Activated naive CD8-positive, alpha-beta T cell treated with anti-CD3 and anti-CD28 coated beads, Interleukin-2, amount 10 ng/mL, durations not matched to agents 7 days and 5 days (primary cell): ENCODE measurements at places on chromosomes 6 and 20.

DNA sequence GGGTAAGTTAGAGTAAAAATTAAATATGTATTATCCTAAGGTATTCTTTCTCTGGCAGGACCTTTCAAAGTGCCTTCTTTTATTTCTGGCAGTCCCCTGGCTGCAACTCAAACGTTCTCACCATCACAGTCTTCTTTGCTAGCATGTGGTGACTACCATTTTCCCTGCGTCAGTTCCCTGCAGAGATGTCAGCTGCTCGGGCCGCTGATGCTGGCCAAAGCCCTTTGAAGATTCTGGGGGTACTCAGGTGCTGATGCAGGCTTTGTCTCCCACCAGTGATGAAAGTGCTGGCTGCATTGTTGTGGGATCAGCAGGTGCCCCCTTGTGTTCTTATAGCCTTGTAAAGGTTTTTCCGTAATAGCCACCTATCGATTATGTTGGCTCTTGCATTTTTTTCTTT is 140.1 kb downstream of the BTBD3 start:
- no peak for DNase-seq

DNA sequence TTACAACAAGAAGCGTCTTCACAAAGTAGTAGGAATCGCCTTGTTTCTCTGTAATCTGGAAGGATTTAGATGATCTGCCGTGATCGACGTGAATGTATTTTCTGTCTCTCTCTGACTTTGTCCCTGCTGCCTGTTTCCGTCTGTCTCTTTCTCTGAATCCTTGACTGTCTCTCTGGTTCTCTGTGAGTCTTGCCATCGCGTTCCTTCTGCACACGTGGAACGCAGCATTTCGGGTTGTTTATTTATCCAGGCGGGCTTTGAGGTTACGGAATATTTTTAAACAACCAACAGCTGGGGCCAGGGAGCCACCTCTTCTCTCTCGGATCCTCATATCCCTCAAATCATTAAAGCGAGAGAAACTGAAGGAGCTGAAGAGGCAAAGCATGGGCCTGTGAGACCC is 215.9 kb downstream of the ZDHHC14 start:
- no peak for DNase-seq

DNA sequence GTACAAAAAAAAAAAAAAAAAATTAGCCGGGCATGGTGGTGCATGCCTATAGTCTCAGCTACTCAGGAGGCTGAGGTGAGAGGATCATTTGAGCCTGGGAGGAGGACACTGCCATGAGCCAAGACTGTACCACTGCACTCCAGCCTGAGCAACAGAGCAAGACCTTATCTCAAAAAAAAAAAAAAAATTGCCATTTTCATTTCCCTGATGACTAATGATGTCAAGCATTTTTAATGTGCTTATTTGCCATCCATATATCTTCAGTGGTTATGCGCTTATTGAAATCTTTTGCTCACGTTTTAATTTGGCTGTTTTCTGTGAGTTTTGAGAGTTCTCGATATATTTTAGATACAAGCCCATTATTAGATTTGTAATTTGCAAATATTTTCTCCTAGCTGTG is 46.7 kb downstream of the PFDN4 start:
- no peak for DNase-seq

DNA sequence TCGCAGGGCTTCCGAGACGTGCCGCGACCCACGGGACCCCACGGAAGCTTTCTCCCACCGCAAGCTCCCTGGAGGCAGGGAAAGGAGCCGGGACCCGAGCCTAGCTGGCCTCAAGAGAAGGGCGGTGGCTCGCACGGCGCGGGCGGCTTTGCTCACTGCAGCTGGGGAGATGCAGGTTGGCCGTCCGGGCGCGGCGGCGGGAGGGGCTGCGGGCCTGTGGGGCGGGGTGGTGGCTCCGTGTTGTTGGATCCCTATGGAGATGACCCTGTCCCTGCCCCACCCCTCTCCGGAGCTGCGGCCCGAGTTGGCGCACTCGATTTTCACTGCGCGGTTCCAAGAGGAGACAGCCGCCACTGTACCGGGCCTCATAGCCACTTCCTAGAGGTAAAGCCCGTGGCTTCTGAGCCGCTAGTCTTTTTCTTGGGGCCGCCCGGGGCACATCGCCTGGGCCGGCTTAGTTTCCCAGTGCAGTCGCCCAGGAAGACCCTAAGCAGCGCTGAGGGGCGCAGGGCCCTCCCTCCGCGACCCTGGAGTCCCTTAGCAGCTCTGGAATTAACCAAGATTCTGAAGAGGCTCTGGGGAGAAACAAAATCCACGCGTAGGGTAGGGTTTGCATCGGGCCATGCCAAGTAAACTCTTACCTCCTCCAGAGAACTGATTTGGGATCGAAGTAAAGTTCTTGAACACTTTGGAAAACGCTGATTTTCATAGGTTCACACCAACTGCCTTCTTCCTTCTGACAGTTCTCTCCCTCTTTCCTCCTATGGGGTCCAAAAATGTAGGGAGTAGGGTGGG is at the start of gene ECT2L:
ECT2L (plus strand) TSS at position 279 of the 795 bp plus-strand sequence. CDS start 17,188 bp downstream, outside the sequence.
- DNase-seq = peak; percentile 35

- no peak for DNase-seq
Measured at GRCh38 chr20:49138431-49138830, 49.7 kb downstream of the STAU1 start.

DNA sequence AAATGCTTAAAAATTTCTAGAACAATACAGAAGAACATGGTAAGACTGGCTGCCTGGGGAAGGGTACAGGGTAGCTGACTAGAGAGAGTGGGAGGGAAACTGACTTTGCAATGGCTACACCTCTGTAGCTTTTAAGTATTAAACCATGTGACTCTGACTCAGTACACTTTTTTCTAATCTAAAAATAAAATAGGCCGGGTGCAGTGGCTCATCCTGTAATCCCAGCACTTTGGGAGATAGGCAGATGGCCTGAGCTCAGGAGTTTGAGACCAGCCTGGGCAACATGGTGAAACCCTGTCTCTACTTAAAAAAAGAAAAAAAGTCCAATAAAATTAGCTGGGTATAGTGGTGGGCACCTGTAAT is 18.5 kb downstream of the ATP9A start:
- DNase-seq = no peak

GRCh38 chr6:135692426-135692825 is 159.1 kb upstream of the PDE7B start:
- no peak for DNase-seq

DNA sequence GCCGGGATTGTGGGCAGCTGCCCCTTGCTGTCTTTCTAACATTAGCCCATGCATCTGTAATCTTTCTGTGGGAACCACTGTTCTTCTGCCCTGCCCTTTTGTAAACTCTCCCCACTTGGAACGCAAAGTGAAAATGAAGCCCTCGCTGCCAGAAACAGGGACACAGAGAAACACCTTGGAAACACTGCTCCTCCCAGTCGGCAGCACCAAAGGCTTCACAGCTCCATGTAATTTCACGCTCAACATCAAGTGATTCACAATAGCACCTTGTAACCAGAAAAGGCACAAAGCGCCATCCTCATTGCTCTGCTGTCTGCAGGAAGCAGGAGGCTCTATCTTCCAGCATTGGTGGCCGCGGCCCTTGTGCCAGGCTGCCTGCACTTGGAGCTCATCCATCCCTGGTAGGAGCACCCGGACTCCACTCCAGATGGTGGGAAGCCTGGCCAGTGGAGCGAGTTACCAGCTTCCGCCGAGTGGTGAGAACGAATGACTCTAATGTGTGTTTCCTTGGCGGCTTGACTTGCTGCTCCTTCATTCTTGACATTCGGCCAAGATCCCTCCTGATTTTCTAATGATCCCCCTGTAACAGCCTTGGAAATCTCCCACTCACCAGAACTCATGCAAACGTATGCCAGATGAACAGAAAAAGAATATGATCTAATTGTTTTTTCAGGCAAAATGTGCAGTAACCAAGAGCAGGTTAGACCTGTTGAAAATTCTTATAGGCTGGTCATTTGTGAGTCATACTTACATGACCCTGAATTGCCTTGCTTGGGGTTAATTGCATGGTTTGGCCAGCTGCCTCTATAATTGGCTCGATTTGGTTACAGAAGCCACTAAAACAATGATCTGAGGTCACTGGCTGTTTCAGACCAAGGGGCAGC is 169.1 kb upstream of the CDYL start:
- DNase-seq = no peak
